ENCODE measurements at places on chromosomes 11 and 22. TPM values are rescaled to one million over a fixed set of nuclear protein-coding genes. Genes with fewer than 3 reads are reported as not detected.

The ZMAT5 gene
- total RNA-seq: 26.4 TPM

The HARBI1 gene
- total RNA-seq: 5.6 TPM

The CLTCL1 gene
- total RNA-seq: 1.1 TPM

The CATSPER1 gene
- total RNA-seq: 0.33 TPM

The PGA5 gene
- not detected for total RNA-seq

The RBX1 gene
- 80.7 TPM for total RNA-seq

The MS4A1 gene
- total RNA-seq: not detected

The ZNF214 gene
- not detected for total RNA-seq

The SEPTIN3 gene
- 3.2 TPM for total RNA-seq

The FAM180B gene
- 0.15 TPM for total RNA-seq

The IL17REL gene
- not detected for total RNA-seq

The CWF19L2 gene
- total RNA-seq: 14.2 TPM

The PKNOX2 gene
- not detected for total RNA-seq

The CHRM1 gene
- not detected for total RNA-seq

The DUSP8 gene
- total RNA-seq: 2.7 TPM

The SHANK2 gene
- total RNA-seq: not detected

The OR2D2 gene
- total RNA-seq: not detected

The MRGPRE gene
- total RNA-seq: not detected

Data from activated CD4-positive, alpha-beta memory T cell treated with anti-CD3 and anti-CD28 coated beads, Interleukin-2, amount 10 ng/mL, durations not matched to agents 7 days and 5 days (primary cell).